ENCODE measurements at places on chromosomes 5 and 9.
A peak's percentile ranks its signal among the peaks of the same experiment; 100 is the strongest.

GRCh38 chr5:139481122-139481533, 1.4 kb downstream of the STING1 start:
- no peak for DNase-seq

- no peak for DNase-seq
These were observed 824.3 kb downstream of the PRELID2 start for GRCh38 chr5:145010834-145011233.

DNA sequence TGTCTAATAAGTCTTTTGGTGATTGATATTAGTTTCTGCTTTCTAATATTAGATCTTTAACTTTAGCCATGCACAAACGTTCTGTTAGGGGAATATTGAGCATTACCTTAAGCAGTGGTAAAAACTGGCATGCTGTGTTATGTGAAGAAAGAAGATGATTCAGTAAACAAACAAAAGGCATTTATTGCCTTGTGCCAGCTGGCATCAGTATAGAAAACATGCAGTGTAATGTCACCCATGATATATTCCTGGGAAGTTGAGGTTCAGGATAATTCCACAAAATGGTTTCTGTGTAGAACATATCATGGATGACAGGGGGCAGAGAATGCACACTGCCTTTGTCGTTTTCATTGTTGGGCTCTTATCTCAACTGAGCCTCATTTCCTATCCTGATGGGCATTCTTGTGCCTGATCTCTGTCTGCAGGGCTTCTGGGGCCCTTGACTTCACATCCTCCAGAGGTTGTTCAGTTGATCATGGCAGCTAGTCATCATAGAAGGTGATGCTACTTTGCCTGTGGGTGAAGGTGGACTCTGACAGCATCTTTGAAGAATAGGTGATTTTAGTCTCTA, 24.2 kb downstream of the LRRTM2 start:
- no peak for DNase-seq

- DNase-seq, result no peak
These were observed 234.9 kb upstream of the DAP start for GRCh38 chr5:10995891-10996290.

GRCh38 chr5:59543821-59544442, 349.6 kb downstream of the PDE4D start:
- DNase-seq, result no peak

DNA sequence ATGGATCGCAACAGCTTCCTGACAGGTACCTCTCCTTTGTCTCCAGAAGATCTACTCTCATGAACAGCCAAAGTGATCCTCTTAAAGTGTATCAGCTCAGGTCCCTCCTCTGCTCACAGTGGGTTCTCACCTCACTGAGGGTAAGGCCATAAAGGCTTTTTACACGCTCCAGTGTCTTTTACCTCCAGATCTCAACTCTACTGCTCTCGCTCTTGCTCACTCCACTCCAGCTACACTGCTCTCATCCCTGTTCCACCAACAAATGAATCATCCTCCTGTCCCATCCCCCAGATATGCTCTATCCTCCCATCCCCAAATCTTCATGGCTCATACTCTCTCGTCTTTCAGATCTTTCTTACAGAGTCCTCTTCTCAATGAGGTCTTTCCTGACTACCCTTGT, 248.6 kb upstream of the EFNA5 start:
- DNase-seq, result no peak

GRCh38 chr9:129575818-129576217, 45.1 kb downstream of the C9orf50 start:
- no peak for DNase-seq

DNA sequence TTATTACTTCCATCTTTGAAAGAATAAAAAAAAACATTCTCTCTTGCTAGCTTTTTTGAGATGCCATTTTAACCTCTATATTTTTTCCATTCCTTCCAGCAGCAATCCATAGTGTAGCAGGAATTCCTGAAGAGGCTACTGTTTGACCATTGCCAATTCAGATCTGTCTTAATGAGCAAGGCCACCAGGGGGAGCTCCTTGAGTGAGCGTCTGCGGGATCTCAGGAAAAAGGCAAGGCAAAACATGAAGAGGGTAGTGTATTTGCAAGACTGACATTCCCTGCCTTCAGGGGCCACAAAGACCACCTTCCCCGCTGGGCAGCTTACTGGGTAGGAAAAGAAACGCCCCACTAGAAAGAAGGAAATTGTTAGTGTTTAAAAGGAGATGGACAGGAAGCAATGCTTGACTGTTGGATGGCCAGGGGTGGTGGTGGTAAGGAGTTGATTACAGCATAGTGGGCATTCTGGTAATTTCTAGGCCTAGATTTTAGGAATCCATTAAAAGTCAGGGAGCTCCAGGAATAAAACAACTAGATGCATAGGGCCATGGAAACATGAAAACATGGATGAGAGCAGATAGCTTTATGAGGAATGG, 206.6 kb upstream of the HAPLN1 start:
- peak; percentile 49 for DNase-seq

GRCh38 chr5:104909803-104910202, 1347.2 kb upstream of the NUDT12 start:
- DNase-seq, result no peak

- no peak for DNase-seq
These were observed 40.9 kb upstream of the RXRA start for GRCh38 chr9:134285215-134285845.

- peak; percentile 79 for DNase-seq
These were observed 1.5 kb downstream of the RNF145 start for GRCh38 chr5:159207686-159208513.

GRCh38 chr5:14572836-14573235, 8.8 kb upstream of the OTULINL start:
- DNase-seq, result no peak

GRCh38 chr5:42593591-42593990, 163.0 kb upstream of the CCDC152 start:
- no peak for DNase-seq

- DNase-seq, result no peak
These were observed 145.3 kb upstream of the ADCY2 start for GRCh38 chr5:7250611-7251010.

- DNase-seq, result no peak
These were observed 18.1 kb downstream of the IRF1 start for GRCh38 chr5:132472431-132472830.

DNA sequence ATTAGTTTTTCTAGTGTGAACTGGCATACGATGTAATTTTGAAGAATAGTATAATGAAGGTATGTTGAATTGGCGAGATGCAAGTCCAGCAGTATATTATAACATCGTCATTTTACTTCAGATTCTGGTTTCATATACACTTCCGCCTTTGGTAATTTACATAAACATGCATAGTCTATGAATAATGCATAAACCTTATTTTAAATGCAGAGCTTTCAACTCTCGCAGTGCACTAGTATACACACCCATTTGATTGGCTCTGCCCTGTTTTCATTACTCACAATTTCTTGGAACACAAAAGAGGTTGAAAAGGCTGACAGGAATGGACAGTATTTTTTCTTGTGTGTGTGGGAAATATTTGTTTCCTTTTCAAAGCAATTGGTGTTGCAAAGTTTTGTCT, 128.9 kb upstream of the CCNH start:
- no peak for DNase-seq

DNA sequence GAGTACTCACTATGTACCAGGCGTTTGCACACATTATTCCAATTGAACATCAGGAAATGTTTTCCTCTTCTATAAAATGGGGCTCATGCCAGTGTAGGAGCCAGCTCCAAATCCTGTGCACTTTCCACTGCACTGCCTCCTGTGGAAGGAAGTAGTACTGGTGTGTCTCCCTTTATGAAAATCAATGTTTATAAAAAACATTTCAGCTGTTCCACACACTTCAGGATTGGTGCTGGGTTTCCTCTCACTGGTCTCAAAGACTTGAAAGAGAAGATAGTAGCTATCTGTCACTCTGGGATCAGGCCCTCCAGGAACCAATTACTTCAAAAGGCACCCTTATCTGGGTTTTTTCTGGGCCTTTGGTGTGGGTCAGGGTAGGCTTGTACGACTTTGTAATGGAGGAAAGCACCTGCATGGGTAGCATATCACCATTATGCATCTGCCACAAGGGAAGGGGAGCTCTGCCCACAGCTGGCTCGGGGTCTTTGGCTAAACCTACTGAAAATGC, 32.5 kb downstream of the RAB14 start:
- no peak for DNase-seq

- DNase-seq, result no peak
These were observed 590.7 kb downstream of the RAB3C start for GRCh38 chr5:59173578-59173977.

DNA sequence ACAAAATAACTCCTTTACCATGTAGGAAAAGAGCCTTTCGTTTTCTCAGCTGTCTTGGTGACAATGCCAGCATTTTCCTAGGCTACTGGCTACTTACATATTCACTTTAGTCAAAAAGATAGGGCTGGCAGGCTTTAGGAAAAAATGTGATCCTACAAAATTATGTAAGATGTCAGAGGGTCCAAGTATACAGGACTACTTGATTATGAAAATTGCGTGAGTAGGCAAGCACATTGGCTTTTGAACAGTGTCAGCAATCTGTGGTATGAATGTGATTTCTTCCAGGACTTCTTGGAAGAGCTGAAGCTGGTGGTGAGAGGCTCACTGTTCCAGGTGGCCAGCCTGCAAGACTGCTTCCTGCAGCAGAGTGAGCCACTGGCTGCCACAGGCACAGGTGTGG, 22.8 kb downstream of the THBS4 start:
- no peak for DNase-seq

DNA sequence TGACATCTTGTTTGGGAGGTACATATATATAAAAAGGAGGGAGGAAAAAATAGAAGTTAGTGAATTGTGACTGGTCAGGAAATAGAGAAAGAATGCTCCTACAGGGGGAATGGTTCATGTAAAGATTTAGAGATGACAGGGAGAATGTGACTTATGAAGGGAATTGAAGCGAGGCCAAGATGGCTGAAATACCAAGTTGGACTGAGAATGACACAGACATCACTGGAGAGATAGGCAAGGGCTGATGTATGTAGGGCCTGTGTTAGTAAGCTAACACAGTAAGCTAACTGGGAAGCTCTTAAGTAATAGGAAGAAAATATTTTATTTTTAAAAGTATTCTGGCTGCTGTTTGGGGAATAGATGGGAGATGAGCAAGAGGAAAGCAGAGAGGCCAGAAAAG, 286.3 kb downstream of the NNT start:
- no peak for DNase-seq

DNA sequence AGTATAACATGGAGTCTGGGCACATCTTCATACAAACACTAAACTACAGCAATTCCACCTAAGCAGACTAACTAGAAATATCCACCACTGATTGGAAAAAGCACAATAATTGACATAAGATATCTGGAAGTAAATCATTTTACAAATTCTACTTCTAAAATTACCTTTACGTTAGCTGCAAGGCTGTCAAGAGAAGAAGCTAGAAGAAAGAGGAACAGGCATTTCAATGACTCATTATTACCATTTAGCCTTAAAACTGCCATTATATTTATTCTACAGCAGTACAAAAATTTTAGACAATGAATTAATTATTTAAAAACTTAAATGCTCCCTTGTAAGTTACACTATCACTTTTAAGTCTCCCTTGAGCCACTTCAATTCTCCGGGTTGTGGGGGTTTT, 43.4 kb upstream of the PLPP6 start:
- no peak for DNase-seq

DNA sequence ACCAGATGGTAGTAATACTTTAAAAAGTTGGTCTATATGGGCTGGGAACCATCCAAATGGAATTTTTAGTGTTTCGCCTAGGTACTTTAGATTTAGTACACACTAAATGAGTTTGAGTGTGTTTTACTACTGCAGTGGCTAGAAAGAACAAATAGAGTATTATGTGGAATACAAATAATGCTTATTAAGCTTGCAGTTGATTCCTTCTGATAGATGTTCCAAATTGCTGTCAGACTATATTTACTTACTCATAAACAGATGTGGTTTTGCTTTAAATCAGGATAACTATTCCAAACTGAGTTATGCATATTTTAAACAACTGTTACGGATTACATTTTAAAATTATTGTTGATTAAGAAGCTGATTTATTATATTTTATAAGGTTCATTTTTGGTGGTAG, 103.3 kb downstream of the ZSWIM6 start:
- no peak for DNase-seq

GRCh38 chr5:132099905-132100304, 26.3 kb downstream of the CSF2 start:
- DNase-seq, result no peak

DNA sequence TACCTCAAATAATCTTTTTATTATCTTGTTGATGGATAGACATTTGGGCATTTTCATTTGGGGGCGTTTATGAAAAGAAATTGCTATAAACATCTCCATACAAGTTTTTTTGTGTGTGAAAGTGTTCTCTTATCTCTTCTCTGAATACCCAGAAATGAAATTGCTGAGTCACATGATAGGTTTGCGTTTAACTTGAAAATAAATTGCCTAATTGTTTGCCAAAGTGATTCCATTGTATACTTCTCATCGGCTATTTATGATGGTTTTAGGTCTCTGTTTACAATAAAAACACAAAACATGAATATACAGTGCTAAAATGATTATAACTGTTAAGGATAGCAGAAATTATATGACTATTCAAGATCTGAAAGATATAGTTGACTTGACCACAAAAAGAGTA, 361.7 kb downstream of the TAF11L14 start:
- DNase-seq, result no peak

- no peak for DNase-seq
These were observed 396.5 kb downstream of the ANXA1 start for GRCh38 chr9:73548201-73548600.

DNA sequence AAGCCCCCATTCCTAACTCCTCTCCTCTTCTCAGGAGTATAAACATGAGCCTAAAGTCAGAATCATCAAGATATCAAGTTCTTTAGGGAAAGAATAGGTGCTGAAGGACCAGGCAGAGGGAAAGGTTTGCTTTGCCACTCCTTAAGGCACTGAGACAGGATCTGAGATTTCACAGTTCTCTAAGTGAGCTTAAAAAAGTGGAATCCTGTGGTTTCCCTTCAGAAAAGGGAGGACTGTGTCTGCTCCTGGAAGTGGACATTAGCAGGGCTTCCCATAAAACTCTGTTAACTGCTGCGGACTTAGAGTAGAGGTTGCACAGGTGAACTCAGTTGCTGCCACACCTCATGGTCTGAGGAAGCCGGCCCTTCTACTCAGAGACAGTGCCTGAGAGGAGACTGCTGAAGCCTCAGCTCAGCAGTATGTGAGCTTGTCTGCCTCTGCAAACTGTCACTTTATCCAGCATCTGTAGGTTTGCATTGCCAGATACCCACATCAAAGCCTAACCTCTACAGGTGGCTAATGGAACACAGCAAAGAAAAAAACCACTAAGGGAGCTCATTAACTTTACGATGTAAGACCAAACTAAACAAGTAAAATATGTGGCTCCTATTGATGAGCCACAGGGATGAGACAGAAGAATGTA, 42.9 kb downstream of the RIC1 start:
- DNase-seq, result no peak

DNA sequence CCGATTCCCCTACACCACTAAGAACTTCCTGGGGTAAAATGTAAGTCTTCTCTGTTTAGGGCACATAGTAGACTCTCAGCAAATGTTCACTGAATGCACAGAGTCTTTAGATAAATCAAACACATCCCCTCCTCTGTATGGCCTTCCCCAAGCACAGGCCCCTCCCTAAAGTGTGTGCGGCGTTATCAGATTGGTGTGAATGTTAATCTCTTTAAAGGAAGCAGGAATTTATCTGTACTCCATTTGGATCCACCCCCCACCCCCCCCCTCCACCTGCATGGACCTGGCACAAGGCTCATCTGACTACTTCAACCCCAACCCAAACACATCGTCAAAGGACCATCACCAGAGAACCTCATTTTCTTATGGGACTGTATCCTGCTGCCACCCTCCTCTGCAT, 6.3 kb downstream of the PCDH1 start:
- DNase-seq, result no peak
